ENCODE measurements at places on chromosomes 12 and 14.

DNA sequence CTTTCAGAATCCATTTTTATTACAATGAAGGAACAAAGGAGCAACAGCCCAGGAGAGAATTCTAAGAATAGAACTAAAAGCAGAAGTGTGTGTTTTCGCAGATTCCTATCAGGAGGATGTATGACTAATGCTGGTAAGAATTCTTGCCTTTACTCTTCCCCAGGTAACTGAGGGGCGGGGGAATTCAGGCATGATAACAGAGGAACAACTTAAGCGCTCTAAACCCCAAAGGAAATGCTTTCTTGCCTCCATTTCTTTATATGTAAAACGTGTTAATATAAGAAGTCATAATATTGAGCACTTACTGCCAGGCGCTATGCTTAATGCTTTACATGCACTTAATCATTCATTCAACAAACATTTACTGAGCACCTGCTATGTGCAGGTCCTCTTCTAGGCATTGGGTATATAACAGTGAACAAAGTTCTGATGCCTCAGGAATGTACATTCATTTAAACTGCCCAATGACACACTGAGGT is 4.5 kb downstream of the HCAR1 start:
- no peak for DNase-seq

DNA sequence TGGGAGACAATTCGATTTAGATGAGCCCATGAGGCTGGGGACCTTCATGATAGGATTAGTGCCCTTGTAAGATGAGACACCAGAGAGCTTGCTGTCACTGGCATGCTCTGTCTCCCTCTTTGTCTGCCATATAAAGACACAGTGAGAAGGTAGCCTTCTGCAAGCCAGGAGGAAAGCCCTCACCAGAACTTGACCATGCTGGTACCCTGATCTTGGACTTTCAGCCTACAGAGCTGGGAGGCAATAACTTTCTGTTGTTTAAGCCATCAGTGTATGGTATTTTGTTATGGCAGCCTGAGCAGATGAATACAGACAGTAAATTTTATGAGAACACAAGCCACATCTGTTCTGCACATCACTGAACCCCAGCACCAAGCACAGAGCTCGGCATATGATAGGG is 38.1 kb upstream of the RASSF3 start:
- DNase-seq: no peak

- no peak for DNase-seq
Measured at GRCh38 chr14:54680651-54681050, 113.7 kb downstream of the SAMD4A start.

DNA sequence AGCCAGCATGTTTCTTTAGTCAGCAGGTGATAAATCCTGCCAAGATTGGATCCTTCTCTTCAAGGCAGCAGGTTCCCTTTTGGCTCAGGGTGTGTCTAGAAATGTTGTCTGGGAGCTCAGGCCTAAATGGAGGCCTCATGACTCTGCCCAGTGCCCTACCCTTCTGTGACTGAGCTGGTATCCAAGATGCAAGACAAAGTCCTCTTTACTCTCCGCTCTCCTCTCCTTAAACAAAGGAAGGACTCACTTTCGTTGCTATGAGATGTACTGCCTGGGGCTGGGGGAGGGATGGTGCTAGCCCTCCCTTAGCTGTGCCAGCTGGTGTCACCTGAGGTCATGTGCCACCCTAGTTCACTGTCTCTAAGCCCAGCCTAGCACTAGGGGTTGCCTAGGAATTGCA is 13.8 kb upstream of the TMPRSS12 start:
- no peak for DNase-seq

DNA sequence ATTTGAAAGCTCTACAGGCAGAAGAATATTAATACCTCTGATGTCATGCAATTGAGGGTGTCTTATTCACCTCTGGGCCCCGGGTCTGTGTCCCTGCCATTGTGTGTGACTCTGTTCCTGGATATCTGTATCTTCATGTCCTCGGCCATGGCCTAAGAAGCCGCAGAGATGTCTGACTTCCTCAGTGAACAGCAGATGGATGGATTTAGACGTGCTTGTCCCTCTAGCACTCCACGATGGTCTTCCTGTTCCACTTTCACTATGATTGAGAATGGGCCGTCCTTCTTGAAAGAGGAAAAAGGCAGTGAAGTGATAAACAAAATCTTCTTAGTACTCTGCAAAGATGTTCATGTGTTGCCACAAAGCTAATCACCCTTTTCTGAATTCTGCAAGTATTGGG is 217.4 kb downstream of the SLC41A2 start:
- DNase-seq: no peak

- DNase-seq: no peak
Measured at GRCh38 chr12:102498471-102498870, 18.1 kb upstream of the IGF1 start.

DNA sequence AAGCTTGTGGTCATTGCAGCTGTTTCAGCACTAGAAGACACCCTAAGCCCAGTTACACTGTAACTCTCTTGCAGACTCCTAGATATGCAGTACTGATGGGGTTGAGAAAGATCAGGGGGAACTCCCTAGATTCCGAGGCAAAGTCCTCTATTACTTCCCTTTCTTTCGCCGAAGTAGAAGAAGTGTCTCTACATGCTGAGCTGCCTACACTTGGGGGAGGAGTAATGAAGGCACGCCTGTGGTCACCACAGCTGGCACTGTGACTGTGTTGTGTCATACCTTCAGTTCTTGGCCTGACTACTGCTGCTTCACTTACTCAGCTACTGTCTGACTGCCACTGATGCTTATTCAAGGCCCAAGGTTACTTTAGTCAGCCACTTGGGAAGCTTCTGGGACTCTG is 35.1 kb upstream of the RPL10L start:
- no peak for DNase-seq

DNA sequence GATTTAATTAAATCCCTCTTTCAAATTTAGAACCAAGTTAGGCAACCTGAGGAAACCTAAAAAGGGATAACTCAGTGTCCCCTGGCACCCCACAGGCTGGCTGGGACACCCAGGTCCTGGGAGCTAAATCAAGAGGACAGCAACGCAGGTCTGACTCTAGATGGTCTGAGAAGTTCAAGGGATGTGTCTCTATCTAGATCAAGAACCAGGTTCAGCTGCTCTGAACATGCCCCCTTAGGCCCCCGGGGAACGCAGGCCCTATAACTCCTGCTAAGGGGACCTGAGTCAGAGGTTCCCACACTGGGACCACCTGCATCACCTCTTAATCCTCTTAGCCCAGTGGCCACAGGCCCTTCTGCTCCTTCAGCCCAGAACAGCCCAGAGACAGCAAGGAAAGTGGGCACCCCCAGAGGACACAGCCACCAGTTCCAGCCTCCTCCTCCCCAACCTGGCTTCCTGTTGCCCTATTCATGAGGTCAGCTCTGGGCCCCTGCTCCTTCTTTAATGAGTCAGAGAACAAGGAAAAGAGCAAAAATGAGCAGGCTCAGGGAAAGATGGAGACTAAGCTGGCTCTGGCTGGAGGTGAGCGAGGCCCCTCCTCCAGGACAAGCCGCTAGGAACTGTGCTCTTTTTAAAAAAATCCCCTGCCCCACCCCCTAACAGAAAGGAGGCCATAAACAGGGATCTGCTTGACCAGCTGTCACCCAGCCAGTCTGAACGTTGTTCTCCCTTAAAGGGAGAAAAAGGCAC is 10.8 kb downstream of the PITPNM2 start:
- no peak for DNase-seq

GRCh38 chr14:93752980-93753561 is 35.2 kb downstream of the PRIMA1 start:
- DNase-seq: no peak

DNA sequence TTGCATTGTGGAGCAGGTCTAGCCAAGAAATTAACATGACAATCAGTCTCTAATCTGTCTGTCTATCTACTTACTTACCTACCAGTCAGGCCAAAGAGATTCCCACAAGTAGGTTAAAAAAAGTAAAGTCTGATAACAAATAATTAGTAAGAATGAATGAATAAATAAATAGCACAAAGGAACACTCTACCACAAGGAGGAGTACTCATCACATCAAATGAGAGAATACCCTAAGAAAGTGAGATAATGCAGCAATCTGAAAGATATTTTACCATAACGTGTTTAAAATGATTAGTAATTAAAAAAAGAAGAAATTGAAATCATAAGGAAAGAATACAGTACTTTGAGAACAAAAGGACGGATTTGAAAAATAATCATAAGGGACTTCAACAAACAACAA is 187.2 kb downstream of the SYNE2 start:
- no peak for DNase-seq

DNA sequence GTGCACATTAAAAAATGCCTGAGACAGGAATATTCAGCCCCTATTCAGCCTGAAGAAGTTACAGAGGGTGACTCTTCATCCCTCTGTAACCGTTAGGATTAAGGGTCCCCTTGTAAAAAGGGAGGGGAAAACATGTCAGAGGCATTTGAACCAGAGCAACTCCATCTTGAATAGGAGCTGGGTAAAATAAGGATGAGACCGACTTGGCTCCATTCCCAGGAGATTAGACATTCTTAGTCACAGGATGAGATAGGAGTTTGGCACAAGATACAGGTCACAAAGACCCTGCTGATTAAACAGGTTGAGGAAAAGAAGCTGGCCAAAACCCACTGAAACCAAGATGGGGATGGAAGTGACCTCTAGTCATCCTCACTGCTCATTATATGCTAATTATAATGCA is 19.9 kb upstream of the MDM1 start:
- no peak for DNase-seq

- DNase-seq: no peak
Measured at GRCh38 chr12:116880817-116881324, 370 bp downstream of the HRK start.

- DNase-seq: no peak
Measured at GRCh38 chr12:118777504-118777903, 203.8 kb upstream of the SRRM4 start.

GRCh38 chr14:100341301-100342031 is 18.3 kb downstream of the SLC25A47 start:
- DNase-seq: no peak

DNA sequence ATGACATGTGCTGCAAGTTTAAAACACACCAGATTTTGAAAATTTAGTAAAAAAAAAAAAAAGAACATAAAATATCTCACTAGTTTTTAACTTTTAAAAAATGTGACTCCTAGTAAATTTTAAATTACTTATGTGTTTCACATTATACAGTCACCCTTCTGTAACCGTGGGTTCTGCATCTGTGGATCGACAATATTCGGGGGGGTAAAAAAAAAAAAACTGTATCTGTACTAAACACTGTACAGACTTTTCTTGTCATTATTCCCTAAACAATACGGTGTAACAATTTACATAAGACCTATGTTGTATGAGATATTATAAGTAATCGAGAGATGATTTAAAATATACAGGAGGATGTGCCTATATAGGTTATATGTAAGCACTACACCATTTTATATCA is 3.2 kb downstream of the DDX24 start:
- DNase-seq: no peak

DNA sequence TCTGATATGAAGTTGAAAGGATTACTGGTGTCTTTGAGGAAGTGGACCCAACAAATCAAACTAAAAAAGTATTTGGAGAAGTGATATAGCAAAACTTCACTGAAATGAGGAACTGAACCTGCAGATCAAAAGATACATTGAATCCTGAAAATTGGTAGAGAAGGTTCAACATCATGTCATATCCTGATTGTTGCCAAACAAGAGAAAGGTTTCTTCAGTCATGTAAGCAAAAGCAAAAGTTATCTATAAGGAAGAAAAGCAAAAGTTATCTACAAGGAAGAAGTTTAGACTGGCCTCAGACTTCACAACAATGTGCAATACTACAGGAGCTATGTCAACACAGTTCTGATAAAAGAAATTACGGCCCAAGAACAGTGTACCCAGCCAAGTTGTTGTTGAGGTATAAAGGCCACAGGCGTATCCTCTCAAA is 142.7 kb downstream of the RAD51B start:
- DNase-seq: no peak

GRCh38 chr12:11960646-11961045 is 110.1 kb upstream of the BCL2L14 start:
- no peak for DNase-seq

DNA sequence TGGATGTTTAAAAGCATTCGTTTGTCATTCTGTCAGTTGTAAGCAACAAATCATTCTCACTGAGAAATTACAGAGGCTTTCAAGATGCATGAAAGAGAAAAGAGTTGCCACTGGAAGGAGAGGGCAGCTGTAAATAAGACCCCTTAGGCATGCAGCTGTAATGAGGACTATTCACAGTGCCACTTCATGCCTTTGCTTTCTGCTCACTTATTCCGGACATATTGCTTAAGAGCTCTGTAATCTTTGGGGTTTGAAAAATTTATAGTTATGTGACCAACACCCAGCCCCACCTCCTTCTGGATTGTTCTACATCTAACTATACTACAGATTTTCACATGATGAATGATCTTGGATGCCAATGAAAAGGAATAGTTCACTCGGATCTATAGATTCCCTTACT is 194.8 kb upstream of the DCN start:
- DNase-seq: no peak

All from SK-N-MC (cell line).